Skeletal muscle cell (primary cell): ENCODE measurements at places on chromosomes 1 and 21.

DNA sequence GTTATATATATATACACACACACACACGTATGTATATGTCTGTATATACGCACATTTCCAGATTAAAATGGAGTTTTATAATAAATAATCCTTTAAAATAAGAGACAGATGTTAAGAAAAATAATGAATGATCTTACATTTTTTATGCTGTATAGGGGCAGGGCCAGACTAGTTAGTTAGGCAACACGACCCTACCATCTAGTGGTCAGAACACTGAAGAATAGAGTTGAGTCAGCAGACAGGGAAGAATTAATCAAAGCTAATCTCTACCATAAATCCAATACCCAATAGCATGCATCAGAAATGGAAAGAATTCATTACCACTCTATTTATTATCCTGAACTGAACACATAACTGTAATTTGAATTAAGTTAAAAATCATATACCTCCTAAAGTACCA lies 156.7 kb downstream of the BRINP3 start:
- peak; percentile 29 for DNase-seq

GRCh38 chr1:224497714-224498573 lies 63.3 kb upstream of the WDR26 start:
- peak; percentile 67 for DNase-seq

DNA sequence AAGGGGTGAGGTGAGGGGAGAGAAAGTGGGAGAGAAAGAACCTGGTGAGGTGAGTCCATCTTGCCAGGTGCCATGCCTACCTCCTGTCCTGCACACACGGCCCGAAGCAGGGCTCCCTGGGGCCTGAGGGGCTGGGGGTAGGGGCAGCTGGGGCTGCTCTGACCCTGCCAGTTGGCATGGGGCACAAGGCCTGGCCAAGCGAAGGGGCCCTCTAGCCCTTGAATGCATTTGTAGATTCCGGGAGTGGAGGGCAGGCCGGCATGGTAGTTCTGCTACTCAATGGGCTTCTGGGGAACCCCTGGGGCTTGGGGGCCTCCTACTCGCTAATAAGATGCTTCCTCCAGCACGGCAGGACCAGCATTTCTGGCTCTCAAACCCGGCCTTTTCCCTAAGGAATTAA lies 3.6 kb upstream of the PRDM16 start:
- no peak for DNase-seq

DNA sequence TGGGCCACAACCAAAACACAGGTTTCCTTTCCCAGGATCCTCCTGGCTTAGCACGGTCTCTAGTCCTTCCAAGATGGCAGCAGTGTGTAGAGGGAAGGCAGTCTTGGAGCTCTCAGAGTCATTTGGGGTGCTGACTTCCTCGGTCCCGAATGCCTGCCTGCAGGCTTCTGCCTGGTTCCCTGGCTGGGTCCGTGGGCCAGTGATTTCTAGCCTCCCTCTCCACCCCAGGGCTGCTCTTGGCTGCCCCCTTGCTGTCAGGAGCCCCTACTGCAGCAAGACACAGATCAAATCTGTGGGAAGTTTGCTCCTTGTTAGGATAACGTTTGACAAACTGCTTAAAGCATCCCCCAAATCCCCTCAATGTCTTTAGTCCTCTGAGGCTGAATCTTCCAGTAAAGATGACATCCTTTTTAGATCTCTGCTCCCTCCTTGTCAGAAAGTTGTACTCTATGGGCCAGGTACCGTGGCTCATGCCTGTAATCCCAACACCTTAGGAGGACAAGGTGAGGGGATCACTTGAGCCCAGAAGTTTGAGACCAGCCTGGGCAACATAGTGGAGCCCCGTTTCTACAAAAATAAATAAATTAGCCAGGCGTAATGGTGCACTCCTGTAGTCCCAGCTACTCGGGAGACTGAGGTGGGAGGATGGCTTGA lies 272.5 kb downstream of the RRAGC start:
- DNase-seq, result no peak

DNA sequence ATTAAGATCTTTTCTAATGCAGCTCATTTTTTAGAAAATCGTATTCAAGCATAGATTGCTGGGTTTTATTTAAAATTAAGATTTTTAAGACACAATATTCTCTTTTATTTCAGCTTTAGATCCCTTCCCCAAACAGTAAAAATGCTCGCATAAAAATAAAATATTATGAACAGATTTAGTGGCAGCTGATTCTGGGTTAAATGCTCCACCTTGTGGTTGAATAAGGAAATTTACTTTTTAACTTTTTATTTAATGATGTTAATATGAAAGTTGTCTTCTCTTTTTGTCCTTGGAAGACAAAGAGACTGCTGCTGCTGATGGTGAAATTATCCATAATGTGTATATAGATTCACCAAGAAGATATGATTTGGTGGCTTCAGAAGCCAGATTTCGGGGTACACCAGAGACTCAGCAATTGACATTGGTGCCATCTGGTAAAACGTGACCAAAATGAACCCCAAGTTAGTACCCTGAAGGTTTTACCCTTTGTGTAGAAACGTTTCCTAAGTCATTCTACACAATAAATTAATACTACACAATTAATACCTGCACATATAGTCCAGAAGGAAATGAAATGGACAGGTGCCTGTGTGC lies 128.0 kb downstream of the ADAMTS1 start:
- no peak for DNase-seq

DNA sequence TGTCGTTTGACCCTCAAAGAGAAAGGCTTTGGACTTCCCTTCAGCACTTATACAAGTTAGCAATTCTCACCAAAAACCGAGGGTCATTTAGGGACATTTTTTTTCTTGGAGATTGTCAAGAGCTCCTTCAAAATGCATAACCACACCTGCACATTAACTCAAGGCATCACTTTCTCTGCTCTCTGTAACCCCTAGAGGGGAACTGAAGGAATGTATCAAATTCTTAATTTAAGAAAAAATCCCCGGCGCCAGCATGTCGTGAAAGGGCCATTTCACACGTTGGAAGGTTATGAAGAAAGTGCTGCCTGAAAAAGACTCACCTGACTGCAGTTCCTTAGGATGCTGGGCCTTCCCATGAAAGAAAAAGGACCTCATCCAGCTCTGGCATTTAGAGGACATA lies 131.6 kb upstream of the ZC3H12A start:
- DNase-seq, result no peak

- no peak for DNase-seq
These were observed 45.3 kb upstream of the CDC7 start for GRCh38 chr1:91455334-91455733.

DNA sequence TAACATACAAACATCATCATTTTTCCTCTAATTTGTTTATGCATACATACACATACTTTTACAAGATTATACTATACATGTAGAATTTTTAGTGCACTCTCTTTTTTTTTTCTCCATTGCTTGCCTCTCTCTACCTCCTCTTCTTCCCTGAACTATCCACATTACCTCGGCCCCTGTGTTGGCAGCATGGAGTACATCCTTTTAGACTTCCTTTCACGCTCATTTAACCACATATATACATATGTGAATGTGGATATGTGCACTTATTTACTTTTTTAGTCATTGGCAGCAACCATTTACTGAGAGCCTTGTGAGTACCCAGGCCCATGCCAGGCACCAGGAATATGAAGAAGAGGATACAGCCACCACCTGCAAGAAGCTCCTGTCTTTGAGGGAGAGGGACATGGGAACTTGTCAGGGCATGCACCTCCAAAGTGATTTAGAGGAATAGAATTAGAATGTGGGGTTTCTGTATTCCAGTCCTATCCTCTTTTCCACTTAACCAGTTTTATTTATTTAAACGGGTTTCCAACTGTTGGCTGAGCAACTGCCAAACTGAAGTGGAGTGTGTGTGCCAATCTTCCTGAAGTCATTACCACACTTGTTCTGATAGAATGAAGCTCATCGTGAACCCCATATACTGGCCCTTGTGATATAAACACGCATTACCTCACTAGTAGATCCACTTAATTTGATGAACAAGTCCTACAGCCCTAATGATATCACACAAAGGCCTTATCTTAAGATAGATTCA lies 212.6 kb downstream of the TNR start:
- DNase-seq, result no peak

GRCh38 chr1:201172326-201172725 lies 18.1 kb upstream of the TMEM9 start:
- no peak for DNase-seq

DNA sequence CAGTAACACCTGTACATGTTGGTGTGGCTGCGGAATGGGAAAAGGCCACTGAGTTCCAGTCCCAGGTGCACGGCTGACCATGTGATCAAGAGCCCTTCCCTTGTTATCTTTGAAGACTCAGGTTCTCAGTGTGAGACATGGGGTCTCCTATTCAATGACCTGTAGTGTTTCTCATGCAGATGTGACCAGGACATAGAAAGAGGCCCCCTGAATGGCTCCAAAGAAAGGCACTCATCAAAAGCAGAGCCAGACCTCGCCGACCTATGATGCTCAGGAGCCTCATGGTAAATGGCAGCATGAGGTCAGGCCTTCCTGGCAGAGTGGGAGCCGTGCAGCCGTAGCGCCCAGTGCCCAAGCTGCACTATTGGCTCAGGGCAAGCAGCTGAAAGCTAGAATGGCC lies 42.3 kb upstream of the HAO2 start:
- DNase-seq, result no peak

DNA sequence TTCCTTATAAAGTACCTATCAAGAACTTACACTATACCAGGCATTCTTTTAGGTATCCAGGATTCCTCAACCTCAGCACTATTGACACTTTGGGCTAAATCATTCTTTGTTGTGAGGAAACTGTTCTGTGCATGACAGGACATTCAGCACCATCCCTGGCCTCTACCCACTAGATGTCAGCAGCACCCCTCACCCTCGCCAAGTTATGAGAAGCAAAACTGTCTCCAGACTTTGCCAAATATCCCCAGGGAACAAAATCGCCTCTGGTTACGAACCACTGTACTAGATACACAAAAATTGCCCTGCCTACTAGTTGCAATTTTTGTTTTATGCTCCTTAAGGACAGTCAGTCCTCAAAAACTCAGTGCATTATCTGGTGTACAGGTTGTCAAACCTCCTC lies 35.7 kb downstream of the PALMD start:
- DNase-seq, result no peak

DNA sequence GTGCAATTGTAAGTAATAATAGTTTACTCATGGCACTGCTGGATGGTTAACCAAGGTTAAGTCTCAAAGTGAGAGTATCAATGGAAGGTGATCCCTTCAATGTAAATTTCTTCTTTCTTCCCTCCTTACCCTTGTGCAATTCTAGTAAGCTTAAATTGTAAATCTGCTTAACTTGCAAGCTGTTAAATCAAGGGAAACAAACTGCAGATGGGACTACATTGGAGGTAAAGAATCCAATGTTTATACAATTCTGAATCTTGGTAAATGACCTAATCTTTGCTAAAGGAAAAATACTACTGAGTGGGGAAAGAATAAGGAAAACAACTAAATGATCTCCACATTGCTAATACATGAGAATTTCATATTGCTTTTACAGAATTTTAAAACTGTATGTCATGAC lies 6.7 kb upstream of the CD55 start:
- DNase-seq, result no peak

DNA sequence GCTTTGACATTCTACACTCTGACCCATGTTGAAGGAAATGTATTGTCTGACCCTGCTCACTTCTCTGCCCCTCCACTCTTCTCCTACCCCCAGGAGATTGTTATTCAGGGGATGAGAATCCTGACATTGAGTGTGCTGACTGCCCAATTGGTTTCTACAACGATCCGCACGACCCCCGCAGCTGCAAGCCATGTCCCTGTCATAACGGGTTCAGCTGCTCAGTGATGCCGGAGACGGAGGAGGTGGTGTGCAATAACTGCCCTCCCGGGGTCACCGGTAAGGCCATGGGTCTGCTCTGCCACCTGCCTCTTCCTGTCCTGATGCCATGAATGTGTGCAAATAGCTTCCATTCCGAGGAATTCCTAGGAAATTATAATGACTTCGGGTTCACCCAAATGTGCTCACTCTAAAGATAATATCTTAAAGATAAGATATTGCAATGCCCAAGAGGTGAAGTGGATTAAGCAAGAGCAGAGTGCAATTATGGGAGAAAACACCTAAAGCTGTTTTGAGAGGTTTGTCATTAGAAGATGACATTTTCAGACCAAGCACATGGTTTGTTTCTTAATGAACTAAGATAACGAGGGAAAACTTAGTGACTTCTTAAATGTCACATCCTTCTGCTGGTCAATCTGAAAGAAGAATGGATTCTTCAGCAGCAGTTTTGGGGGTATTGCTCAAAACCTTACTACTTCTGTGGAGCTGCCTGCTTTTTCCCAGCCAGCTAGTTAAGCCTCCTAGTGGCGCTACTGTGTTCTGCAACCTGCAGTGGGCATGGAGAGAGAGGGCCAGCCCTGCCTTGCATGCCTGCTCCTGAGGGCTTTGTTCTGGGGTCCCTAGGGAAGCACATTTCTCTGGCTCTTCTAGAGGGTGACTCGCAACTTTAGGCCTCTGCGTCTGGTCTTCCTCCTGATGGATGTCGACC lies 41.6 kb downstream of the LAMC2 start:
- DNase-seq, result no peak

GRCh38 chr1:112001436-112001835 lies 12.0 kb upstream of the KCND3 start:
- DNase-seq, result no peak

- no peak for DNase-seq
These were observed 626 bp downstream of the CXADR start for GRCh38 chr21:17513214-17514123.

- DNase-seq, result no peak
These were observed 62.9 kb downstream of the B3GALT5 start for GRCh38 chr21:39675590-39675989.

DNA sequence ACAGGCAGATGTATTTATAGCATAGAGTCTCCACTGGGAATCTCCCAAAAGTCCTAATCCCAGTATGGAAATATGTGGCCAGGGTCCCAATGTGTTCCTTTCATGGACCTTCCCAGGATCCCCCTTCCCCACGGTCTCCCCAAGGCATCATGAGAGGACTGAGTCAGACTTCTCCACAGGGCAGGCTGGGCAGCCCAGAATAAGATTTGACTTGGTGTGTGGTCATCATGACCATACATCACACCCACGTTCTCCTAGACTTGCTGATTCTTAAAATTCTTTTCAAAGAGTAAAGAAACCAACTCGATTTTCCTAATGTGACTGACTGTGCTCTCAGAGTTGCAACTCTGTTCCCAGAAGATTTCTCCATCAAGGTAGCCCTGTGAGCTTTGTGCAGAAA lies 93.9 kb upstream of the CD34 start:
- peak; percentile 62 for DNase-seq

DNA sequence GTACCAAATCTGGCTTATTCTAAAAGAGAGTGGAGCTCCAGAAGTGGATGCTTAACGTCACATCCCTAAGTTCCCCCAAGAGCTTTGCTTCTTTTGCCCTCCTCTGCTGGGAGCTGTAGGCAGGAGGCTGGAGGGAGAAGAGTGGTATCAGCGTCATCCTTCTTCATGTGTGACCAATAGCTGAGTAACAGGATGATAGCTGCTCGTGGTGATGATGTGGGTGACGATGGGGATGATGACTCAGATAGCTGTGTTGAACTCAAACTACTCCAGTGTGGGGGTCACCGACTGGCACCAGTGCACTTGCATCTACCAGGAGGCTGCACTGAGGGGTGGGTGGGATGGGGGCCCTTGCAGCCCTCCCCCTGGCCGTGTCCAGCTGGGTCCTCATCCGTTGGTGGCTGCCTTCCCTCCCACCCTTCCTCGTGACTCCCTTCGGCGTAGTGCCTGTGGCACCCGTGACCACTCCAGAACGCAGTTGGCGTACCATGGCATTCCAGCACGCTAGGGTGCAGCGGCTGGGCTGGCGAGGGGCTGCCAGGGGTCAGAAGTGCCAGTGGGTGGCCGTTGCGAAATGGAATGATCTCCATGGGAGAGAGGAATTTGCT lies 1.1 kb downstream of the IGFN1 start:
- DNase-seq, result peak; percentile 82

- no peak for DNase-seq
These were observed 59.7 kb downstream of the MYOM3 start for GRCh38 chr1:24052220-24052619.

- peak; percentile 17 for DNase-seq
These were observed 788 bp upstream of the EDEM3 start for GRCh38 chr1:184755226-184756065.
